ENCODE measurements at places on chromosomes 11 and 22.

- no peak for DNase-seq
Measured at GRCh38 chr22:46458525-46458924, 78.9 kb downstream of the CELSR1 start.

DNA sequence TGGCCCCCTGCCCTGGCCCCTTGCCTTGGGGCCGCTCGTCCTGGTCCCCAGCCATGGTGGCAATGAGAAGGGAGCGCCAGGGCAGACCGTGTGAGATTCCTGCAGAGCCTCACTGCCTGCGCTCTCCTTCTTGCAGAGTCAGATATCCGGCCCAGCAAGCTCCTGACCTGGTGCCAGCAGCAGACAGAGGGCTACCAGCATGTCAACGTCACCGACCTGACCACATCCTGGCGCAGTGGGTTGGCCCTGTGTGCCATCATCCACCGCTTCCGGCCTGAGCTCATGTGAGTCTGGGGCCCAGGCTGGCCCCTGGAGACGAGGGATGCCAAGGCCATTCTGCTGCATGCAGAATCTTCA is 114.1 kb downstream of the MICAL2 start:
- DNase-seq = no peak

DNA sequence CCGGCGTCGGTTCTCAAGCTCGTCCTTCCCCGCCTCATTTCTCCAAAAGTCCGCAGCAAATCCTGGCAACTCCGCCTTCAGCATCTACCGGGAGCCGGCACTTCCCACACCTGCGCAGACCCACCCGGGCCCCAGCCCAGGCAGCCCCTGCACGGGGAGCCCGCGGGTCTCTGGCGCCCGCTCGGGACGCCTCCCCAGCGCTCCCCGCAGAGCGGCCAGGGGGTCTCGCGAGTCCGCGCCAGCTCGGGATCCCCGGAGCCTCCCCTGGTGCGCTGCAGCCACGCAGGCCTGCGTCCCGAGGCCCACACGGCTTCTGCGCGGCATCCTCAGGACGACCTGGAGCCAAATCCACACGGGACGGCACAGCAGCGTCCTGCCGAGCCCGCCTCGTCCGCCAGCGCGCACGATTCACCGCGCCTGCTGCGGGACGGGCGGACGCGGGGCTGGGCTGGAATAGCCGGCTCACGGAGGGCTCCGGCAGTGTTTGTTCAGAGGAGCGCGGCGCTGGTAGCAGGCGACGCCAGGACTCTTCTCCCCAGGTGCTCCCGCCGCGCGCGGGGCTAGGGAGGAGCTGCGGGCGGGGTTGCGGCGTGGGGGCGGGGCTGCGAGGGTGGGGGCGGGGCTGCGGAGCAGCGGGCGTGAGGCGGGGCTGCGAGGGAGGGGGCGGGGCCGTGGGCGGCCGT is 816 bp upstream of the PHRF1 start:
- DNase-seq = peak; percentile 68

GRCh38 chr11:515131-515530 is 8.1 kb upstream of the RNH1 start:
- DNase-seq = no peak

GRCh38 chr11:87820011-87820410 is 355.2 kb downstream of the RAB38 start:
- no peak for DNase-seq

GRCh38 chr11:123454060-123454651 is 24.1 kb downstream of the GRAMD1B start:
- no peak for DNase-seq

- peak; percentile 24 for DNase-seq
Measured at GRCh38 chr11:93895106-93895862, 44.9 kb upstream of the VSTM5 start.

DNA sequence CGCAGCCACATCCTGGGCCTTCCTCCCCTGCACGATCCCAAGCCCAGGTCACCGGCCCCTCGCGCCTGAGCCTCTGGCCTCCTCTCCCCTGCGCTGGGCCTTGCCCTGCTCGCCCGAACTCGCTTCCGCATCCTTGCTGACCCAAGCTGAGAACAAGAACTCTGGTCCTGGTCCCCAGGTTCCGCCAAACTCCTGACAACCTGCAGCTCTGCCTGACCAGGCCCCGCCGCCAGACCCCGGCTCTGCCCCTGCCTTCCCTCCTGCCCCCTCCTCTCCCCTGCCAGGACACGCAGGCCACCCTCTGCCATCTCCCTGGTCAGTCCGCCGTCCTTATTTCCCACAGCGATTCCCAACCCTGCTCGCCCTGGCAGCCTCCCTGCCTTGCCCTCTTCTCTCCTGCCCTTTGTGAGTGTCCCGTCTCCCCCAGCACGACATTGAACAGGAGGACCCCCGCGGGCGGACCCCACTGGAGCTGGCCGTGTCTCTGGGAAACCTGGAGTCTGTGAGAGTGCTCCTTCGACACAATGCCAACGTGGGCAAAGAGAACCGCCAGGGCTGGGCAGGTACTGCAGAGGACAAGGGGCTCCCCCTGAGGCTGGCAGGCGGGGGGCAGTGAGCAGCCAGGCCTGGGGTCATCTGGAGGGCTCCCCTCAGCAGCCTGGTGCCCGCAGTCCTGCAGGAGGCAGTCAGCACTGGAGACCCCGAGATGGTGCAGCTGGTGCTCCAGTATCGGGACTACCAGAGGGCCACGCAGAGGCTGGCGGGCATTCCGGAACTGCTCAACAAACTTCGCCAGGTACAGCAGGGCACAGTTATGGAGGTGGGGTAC is 762 bp downstream of the ANKRD13D start:
- DNase-seq = peak; percentile 80

DNA sequence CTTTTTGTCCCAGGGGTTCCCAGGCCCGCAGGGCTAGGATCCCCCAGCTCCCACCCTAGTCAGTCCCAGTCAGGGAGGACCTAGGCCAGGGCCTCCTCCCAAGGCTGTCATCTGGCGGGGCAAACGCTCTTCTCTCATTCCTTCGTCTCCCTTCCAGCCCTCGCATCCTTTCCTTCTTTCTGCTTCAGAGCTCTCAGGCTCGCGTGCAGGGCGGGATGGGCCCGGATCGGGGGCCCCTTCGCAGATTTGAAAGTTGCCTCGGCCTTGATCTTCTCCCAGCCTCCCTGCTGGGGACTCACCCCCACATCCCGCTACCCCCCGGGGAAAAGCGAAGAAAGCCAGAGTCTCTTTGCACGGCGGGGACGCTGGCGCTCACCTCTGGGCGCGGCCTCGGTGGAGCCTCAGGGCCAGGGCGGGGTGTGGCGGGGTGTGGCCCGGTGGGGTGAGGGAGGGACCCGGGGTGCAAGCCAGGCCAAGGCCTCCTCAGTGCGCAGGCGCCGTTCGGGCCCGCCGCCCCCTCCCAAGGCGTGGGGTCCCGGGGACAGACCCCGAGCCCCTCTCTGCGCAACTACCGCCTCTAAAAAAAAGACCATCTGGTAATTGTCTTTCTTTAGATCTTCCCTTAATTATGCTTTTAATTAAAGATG is 14.8 kb upstream of the PAX6 start:
- DNase-seq = no peak

- peak; percentile 58 for DNase-seq
Measured at GRCh38 chr11:58927393-58928106, 11.7 kb upstream of the GLYATL1 start.

DNA sequence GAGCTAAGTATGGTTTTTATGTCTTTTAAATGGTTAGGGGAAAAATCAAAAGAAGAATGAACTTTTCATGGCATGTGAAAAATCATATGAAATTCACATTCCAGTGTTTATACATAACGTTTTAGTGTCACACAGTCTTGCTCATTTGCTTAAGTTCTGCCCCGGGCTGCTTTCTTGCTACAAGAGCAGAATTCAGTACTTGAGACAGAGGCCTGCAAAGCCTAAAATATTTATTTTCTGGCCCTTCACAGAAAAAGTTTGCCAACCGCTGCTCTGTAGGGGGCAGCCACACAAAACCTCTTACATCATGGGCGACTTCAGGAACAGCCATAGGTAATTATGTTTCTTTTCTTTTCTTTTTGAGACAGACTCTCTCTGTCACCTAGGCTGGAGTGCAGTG is 1.0 kb upstream of the ATG2A start:
- DNase-seq = no peak

GRCh38 chr22:42967933-42968332 is 47.0 kb downstream of the PACSIN2 start:
- no peak for DNase-seq

DNA sequence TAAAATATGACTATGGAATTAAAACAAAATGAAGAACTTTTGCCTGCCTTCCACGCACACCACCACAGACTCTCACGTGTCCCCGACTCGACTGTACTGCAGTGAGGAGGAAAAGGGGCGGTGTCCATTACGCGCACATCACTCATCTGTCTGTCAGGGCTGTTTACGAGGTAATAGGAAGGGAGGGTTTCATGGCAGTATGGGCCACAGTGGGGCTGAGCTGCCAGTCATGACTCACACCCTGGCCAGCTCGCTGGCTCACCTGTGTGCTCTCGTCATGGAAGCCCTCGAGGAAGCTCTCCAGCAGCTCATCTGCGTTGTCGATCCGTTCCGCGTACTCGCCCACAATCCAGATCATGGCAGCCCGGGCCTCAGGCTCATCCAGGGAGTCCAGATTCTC is 33.5 kb upstream of the RASL10A start:
- DNase-seq = no peak

- no peak for DNase-seq
Measured at GRCh38 chr11:15692739-15693138, 578.0 kb downstream of the INSC start.

GRCh38 chr11:110243791-110244190 is 52.6 kb downstream of the RDX start:
- DNase-seq = no peak

GRCh38 chr22:45582236-45582954 is 79.7 kb downstream of the FBLN1 start:
- no peak for DNase-seq

- DNase-seq = no peak
Measured at GRCh38 chr11:27414644-27415043, 51.6 kb upstream of the CCDC34 start.

GRCh38 chr11:59195586-59195985 is 17.1 kb downstream of the MPEG1 start:
- DNase-seq = no peak

- DNase-seq = no peak
Measured at GRCh38 chr11:114027391-114027790, 32.1 kb upstream of the ZBTB16 start.

GRCh38 chr22:43681731-43682360 is 130.3 kb downstream of the EFCAB6 start:
- DNase-seq = no peak

GRCh38 chr11:34278175-34278574 is 79.6 kb downstream of the ABTB2 start:
- no peak for DNase-seq

DNA sequence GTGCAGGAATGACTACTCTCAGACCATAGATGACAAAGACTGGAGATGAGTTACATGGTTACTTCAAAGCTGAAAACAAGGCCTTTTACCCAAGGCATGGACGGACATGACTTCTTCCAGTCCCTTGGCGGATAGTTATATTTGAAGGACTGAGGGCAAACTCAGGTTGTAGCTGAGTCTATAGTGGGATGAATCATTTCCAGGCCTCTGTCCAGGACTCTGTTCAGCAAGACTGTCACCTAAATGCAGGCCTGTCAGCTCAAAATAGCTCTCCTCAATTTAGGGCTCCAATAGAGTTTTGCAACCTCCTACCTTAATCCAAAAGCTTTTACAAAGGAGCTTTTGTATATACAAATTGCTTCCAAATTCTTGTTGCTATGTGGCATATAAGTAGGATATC is 24.3 kb upstream of the OR52J3 start:
- DNase-seq = no peak
